ENCODE measurements at places on chromosomes 7 and 10. TPM values are rescaled to one million over a fixed set of nuclear protein-coding genes. Genes with fewer than 3 reads are reported as not detected.

MUC12 gene
- total RNA-seq, result not detected

- no peak for DNase-seq
These were observed 126.5 kb upstream of the GAD2 start for GRCh38 chr10:26090026-26090425.

GRCh38 chr7:726854-727103, 280 bp downstream of the DNAAF5 start:
- no peak for DNase-seq

ZP3 gene
- total RNA-seq, result 0.46 TPM

DNA sequence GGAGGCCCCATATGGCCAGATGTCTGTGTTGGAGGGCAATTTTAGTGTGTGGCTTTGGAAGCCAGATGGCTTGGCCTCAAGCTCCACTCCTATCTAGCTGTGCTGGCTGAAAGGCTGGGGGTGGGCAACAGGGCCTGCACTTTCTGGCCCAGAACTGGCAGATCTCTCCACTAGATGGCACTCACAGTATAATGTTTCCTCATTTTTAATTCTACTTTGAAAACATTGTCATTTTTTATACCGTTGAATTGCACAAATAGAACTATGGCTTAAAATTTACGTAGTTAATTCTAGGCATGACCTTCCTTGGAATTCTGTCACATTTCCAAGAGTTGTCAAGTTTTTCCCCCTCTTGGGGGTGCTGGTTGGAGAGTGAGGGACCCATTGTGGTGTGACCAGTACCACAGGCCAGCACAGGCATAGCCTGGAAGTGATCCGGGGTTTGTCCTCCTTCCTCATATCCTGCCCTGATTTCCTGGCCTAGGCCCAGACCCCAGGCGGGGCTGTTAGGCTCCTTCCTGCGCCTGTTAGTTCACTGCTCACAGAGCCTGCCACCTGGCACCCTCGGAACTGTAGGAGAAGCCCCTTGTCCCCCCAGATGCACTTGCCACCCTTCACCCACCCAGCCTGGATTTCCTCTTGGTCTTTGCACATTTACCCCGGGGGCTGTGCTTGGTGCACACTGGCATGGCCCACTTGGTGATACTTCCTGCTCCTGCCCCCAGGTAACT, 52.8 kb downstream of the ARHGAP22 start:
- DNase-seq, result no peak

AKR1D1 gene
- total RNA-seq, result not detected

DNA sequence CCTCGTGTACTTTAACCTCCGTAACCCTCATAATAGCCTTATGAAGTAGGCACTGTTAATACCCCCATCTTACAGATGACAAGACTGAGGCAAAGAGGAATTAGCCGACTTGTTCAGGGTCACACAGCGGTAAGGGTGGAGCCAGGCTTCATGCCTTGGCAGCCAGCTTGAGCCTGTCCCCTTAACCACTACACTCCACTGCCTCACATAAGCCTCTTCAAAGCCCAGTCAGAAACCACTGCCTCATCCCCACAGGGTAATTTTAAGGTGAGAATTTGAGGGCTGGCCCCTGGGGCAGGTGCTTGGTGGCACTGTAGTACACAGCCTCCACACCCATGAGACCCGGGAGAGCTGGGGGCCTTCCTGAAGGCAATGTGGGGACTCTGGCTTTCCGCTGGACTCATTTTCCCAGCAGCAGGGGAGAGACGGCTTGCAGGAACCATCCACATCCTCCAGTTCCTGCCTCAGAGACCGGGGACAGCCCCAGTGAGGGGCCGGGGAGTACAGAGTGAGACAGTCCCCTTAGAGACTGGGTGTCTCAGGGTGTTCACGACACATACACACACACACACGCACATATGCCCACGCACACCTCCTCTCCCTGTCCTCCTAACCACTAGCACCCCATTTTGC, 7.6 kb upstream of the C10orf105 start:
- DNase-seq, result peak; percentile 52
